Amniotic stem cell (primary cell): ENCODE measurements at places on chromosomes 3 and 15.

DNA sequence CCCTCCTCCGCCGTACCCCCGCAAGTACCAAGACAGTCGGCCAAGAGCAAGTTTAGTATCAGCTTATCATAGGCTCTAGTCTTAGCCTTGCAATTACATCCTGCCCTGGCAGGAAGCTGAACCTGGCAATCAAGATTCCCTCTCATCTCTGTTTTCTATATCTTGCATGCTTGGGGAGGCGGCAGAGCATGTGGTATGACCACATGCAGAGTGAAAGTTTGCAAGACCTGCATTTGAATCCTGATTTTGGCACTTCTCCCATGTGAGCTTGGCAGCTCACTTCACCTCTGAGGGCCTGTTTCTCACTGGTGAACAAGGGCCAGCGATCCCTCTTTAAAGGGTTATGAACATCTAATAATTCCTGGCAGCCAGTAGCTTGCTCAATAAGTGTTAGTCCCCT is 106.1 kb upstream of the FRMD4B start:
- DNase-seq: no peak

DNA sequence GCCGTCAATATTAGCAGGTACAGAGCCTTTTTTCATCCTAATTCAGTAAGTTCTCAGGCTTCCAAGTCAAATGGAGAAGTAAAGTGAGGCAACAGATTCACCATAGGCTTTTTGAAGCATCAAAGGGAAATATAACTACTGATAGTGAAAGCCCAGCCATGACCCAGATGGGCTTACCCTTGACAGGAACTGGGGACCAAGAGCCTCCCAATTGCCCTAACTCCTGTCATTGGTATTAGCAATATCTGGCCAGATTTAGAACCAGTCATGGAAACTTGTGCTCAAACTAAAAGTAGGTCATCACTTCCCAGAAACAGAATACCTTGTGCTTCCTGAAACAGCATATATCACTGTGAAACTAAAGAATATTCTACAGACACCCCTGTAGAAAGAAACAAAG is 33.0 kb downstream of the NME9 start:
- no peak for DNase-seq

- no peak for DNase-seq
These were observed 33.3 kb downstream of the RLBP1 start for GRCh38 chr15:89187986-89188514.

- DNase-seq: no peak
These were observed 55.2 kb downstream of the KCNAB1 start for GRCh38 chr3:156175570-156175969.

DNA sequence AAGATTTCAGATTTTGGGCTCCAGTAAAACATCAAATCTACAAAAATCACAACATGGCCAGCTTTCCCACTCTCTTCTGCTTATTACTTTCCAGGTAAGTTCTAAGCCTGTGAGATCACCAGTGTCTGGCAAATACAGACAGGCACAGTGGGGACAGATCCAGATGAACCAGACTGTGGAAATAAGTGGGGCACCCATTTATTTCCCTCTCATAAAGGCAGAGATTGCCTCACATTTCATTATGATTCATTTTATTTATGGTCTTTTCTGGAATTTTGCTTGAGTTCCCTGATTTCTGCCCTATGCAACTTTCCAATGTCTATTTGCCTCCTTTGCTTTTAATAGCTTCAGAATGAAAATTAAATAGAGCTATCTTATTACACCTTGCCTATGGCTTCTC is 66.8 kb downstream of the GREM1 start:
- DNase-seq: no peak

DNA sequence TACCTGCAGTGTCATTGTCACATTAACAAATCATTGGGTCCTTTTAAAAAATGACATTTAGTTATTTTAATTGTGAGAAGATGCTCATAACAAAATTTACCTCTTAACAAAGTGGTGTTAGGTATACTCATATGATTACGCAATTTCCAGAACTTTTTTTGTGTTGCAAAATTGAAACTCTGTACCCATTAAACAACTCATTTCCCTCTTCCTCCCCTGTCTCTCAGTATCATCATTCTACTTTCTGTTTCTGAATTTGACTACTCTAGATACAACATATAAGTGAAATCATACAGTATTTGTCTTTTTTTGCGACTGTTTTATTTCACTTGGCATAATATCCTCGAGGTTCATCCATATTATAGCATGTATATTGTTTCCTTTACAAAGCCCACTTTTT is 58.7 kb upstream of the CHST2 start:
- DNase-seq: no peak

- no peak for DNase-seq
These were observed 1.9 kb downstream of the PCOLCE2 start for GRCh38 chr3:142886940-142887339.
